ENCODE measurements at places on chromosomes 2 and 18.

GRCh38 chr2:147149575-147150240 is 695.1 kb upstream of the ACVR2A start:
- no peak for DNase-seq

DNA sequence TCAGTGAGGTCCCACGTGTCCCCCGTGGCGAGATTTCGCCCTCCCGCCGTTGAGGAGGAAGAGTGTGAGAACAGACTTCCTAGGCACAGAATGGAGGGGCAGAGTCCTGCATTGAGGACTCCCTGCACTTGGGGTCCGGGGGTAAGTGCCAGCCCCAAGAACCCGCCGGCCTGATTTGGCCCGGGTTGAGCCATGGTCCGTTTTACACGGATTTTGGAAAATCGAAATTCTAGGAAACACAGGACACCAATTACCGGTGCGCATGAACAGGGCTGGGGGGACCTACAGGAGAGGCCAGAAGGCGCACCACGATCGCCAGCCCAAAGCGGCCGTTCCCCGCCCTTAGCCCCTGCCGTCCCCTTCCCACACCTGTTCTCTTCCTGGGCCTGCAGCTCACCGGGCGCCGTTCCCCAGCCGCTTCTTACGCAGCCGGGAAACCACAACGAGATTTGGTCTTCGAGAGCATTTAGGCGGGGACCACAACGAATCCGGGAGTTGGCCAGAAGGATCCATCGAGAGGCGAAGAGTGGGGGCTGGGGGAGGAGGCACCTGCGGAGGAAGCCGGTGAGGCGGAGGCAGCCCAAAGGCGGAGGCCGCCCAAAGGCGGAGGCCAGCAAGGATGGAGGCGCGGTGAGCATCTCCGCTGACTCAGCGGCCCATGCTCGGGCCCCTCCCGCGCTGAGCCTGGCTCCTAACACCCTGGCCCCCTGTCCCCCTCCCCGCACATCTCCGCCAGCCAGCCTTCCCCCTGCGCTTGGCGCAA is 464 bp upstream of the TLX2 start:
- no peak for DNase-seq

- DNase-seq = no peak
Measured at GRCh38 chr2:67881816-67882215, 181.0 kb downstream of the C1D start.

- DNase-seq = no peak
Measured at GRCh38 chr2:215423234-215423633, 12.6 kb downstream of the FN1 start.

- no peak for DNase-seq
Measured at GRCh38 chr18:35519148-35519899, 21.6 kb upstream of the INO80C start.

DNA sequence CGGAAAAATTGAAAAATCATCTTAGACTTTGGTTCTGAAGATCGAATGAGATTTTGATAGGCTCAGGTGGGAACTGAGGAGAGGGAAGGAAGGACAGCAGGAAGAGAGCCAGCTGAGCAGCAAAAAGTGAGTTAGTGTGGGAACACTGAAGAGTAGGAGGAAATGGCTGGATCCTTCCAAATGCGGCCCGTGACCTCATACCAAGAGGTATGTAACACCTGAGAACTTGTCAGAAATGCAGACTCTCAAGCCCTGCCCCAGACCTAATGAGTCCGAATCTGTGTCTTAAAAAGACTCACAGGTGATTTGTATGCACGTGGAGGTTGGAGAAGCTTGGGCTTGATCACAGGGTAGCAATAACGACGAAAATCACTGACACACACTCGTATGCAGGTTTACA is 42.0 kb downstream of the COL4A3 start:
- DNase-seq = no peak

GRCh38 chr2:136243638-136244535 is 125.9 kb upstream of the CXCR4 start:
- DNase-seq = no peak

DNA sequence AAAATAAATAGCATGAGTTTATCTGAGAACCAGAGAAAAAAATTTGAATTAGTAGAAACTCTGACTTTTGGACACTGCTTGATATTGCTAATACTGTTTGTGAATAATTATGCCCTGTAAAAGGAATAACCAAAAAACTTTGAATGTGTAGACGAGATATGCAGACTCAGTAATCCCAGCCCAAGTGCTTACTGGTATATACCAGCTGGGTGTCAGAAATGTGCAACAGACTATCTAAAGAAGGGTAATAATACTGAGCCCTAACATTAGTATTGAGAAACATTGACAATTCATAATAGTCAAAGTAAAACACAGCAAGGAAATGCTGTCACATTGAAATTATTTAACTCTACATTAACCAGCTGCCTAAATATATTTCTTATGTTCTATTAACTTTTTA is 60.5 kb upstream of the ZC3H15 start:
- no peak for DNase-seq

GRCh38 chr2:164662066-164662465 is 40.8 kb upstream of the GRB14 start:
- no peak for DNase-seq

- DNase-seq = no peak
Measured at GRCh38 chr2:170377500-170378207, 199.7 kb downstream of the MYO3B start.

DNA sequence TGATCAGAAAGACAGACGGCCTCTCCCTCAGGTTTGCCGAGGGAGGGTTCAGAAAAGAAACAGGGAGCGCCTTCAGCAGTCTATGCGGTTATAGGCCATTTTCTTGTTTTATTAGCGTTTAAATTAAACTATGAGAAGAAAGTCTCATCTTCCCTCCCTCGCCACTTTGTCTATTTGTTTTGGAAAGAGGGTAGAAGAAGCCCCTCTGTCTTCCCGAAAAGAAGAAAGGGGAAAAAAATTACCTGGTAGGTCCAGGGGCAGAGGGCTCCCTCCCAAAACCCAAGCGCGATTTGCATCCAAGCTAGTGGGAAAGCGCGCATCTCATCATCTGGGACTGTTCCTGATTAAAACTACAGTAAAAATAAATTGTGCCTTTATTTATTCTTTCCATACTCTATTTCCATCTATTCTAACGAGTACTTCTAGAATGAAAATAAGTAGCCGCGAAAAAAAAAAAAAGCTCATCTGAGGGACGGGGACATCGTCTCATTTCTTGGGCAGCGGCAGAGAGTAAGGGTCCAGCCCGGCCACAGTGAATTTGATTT is 2.4 kb downstream of the PAX8 start:
- no peak for DNase-seq

DNA sequence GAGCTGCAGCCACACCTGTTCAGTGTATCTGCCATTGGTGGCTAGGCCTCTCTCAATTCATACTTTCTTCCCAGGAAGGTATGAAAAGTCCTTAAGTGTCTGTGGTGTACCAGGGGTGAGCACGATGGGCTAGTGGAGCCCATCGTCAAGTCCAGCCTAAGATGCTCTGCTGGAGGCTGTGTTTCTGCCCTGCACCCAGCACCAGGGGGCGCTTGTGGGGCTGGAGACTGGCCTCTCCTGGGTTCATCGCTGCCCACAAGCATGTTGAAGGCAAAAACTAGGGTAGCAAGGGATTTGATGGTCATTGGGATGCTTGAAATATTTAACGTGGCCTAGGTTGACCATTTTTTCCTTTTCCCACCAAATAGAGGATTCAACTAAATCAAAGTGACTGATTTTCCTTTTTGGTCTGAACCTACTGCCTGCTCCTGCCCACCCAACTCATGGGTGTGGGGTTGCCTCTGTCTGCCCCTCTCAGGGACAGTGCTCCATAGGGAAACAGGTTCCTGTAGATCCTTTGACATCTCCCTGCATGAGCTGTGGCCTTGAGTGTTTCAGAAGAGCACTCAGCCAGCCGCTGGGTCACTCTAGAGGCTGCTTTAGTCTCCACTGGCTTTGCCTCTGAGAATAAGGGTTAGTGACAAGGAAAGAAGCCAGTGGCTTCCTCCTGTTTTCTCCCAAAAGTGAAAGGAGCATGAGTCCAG is 59.0 kb downstream of the TPGS2 start:
- no peak for DNase-seq

DNA sequence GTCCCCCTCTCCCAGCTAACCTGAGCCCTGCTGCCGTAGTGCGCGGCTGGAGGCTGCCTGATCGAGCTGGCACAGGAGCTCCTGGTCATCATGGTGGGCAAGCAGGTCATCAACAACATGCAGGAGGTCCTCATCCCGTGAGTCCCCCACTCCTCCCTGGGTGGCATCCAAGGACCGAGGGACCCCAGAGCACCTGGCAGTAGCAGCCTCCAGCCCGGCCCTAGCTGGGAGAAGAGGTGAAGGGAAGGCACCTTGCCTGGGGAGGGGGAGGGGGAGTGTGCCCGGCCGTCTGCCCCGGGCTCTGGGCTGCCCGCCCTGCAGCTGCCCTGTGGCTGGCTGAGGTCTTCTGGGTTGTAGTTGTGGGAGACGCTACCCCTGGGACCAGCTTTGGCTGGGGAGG is 26.3 kb downstream of the ANO7 start:
- DNase-seq = no peak

DNA sequence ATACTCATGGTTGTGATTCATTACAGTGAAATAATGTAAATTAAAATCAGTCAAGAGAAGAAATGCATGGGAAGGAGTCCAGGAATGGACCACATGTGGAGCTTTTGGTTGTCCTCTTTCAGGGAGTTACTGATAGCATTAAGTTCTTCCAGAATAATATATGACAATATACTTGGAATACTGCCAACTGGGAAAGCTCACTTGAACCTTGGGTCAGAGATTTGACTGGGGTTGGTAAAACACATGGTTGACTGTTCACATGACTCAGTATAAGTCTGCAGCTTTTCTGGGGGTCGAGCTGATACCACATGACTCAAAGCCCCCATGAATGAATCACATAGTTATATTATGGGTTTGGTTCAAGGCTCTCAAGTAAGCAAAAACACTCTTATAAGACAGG is 1109.0 kb upstream of the CHAC2 start:
- DNase-seq = no peak

GRCh38 chr2:177268187-177268871 is 3.8 kb upstream of the NFE2L2 start:
- DNase-seq = no peak

DNA sequence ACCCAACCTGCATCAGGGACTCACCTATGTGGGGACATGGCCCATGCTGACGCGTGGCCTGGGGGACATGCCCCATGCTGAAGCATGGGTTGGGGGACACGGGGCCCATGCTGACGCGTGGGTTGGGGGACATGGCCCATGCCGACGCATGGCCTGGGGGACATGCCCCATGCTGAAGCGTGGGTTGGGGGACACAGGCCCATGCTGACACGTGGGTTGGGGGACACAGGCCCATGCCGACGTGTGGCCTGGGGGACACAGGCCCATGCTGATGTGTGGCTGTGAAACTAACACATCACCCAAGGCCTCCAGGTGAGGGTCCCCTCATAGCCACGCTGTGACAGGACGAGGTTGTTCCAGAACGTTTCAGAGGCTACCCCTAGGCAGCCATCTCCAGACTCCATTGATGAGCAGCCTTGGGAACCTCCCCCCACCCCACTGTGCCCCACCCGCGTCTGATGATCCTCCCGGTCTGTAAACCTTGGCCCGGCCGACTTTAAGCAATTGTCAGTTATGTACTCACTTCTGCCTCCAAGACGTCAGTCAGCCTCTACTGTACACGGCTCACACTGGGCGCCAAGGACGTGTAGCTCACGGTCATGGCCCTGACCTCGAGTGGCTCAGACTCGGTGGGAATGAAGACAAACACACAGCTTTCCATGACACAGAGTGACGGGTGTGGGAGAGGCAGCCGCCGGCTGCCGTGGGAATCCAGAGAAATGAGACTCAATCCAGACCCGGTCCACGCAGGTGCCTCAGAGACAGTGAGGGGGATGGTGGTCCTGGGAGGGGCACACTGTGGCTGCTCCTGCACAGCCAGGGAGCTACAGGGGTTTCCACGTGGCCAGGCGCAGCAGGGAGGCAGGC is 50.2 kb upstream of the SLC66A3 start:
- no peak for DNase-seq

GRCh38 chr2:223724861-223725260 is 112.5 kb downstream of the AP1S3 start:
- DNase-seq = no peak

- DNase-seq = no peak
Measured at GRCh38 chr2:223856021-223856420, 18.6 kb upstream of the AP1S3 start.
